Activated T-cell treated with anti-CD3 and anti-CD28 coated beads, Interleukin-2, amount 50 U/mL, for 24 hours (primary cell): ENCODE measurements at places on chromosomes 4 and X.

DNA sequence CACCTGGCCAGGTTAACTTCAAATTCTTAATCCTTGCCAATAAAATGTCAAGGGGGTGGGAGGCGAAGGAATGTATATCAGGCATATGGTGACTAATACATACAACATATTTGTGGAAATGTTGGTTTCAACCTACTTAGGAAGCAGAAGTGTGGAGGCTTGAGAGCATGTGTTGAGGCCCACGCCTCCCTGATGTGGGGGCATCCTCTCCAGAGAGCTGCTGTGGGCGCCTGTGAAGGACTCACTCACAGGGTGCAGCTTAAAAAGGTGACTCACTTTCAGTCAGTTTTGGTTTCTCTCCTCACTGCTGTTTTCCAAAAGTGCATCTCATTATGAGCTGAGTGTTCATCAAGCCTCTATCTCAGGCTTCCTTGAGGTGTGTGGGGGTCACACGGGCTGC lies 27.5 kb downstream of the LNX1 start:
- DNase-seq, result no peak

GRCh38 chrX:15985937-15986336 lies 131.3 kb upstream of the AP1S2 start:
- no peak for DNase-seq

DNA sequence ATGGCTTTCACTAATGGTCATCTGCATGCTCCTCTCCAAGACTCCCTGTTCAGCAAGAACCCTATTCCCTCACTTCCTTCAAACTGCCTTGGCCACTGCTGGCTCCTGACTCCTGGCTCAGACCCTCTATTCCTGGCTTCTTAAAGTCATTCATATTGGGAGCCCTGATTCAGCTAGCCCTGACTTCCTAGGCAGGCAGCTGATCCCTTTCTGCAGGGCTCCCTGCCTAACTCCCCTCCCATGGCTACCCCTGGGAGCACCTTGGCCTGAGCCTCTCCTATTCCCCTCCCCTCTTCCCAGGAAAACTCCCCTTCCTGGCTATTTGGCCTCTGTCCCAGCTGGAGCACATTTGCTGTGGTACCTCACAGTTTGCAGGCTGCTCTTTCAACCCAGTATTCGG lies 154.9 kb upstream of the PJA1 start:
- DNase-seq, result no peak

DNA sequence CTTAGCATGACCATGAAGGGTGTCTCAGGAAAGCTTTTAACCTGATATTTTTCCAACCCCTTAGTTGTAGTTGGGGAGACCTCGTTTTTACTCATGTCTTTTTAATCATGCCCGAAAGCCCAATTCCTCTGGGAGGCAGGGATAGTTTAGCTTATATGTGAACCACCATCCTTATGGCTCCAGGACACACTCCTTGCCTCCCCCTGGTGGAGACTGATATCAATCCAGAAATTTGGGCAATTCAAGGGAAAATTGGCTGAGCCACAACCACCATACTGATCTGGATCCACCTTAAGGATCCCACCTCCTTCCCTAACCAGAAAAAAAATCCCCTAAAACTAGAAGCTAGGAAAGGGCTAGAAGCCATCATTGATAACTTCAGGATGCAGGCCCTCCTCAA lies 13.4 kb upstream of the COL25A1 start:
- no peak for DNase-seq

GRCh38 chr4:150098214-150098613 lies 20.0 kb downstream of the DCLK2 start:
- no peak for DNase-seq

- DNase-seq, result no peak
Observed at GRCh38 chrX:38515291-38515690, 46.1 kb upstream of the TSPAN7 start.

GRCh38 chr4:28350485-28350884 lies 1489.8 kb downstream of the STIM2 start:
- no peak for DNase-seq

- DNase-seq, result no peak
Observed at GRCh38 chr4:88753658-88754571, 56.3 kb upstream of the NAP1L5 start.

DNA sequence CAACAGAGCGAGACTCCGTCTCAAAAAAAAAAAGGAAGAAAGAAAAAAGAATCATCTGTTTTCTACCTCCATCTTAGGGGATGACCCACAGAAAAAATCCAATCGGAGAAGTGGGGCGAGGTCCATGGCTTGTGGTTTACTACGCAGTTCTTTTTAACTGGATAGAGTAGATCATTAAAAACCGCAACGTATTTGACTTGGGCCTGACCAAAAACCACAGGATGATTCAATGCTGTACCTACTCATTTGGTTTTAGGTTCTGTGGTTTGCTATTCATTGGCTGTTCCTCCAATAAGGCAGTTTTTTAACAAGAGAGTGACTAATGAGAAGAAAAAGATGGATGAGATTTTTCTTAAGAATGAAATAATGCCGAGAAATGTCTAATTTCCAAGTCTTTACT lies 83.7 kb downstream of the FREM3 start:
- DNase-seq, result no peak

DNA sequence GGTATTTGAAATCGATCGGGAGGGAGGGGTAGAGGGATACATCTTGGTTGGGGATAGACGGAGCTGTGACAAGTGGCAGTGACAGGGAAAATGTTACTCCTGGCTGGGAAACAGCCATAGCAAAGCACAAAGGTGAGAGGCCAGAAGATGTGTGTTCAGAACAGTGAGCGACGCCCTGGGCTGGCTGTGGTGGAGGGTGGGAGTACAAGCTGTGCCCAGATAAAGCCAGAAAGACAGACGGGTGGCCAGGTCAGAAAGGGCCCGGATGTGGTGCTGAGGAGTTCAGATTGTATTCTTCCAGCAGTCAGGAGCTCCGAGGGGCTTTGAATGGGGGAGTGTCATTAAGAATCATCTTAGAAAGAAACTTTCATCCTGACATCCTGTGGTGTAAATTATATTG lies 27.9 kb downstream of the CCDC149 start:
- DNase-seq, result no peak

DNA sequence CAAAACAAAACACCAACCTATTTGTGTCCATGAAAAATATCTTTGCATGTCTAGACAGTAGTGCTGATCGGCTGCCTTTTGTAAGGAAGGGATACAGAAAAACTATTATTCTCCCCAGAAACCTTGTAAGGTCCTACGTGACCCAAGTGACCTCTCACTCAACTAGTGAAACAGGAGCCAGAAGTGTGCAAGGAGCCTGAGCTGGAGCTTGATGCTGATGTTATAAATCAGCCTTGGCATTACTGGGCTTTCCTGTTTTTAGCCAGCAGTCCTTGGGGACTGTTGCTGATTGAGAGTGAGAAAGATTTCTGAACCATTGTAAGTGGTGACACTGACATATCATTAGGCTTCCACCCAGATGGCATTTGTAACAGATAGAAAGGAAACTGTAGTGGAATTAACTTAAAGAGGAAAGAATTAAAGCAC lies 100.8 kb upstream of the LIMCH1 start:
- DNase-seq, result no peak

GRCh38 chr4:124537971-124538370 lies 174.6 kb downstream of the ANKRD50 start:
- no peak for DNase-seq

- no peak for DNase-seq
Observed at GRCh38 chr4:80075995-80076675, 3.1 kb upstream of the ANTXR2 start.

- no peak for DNase-seq
Observed at GRCh38 chrX:11967986-11968869, 170.0 kb upstream of the FRMPD4 start.

GRCh38 chr4:68148800-68149685 lies 19.4 kb upstream of the TMPRSS11F start:
- no peak for DNase-seq

DNA sequence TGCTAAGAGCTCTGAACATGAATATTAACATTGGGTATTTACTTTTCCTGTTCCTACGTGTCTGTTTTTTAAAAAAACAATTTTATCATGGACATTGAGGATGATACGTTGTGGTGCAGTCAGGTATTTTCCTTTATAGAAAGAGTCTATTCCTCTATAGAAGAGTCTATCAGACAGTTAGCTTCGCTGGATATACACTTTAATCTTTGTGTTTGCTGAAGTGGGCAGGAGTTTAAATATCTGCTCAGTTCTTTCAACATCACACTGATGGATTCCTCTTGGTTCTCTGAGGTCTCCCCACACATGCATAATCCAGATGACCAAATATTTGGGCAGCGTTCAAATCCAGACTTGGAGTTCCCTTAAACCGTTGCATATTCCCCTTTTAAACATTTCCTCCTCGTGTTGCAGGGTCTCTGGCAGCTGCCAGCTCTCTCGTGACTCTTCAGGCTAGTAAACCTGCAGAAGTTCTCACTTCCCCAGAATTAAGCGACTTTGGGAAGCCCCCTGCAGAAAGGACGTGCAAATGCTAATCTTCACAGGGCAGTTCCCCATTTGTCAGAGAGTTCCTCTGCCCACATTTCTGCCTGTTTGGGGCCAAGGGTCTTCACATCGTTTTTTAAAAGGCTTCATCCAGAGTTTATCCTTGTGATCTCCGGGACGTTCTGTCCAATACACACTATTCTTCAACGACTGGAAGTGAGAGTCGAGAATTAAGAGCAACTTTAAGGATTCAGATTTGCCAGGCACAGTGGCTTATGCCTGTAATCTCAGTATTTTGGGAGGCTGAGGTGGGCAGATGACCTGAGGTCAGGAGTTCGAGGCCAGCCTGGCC lies 20.5 kb upstream of the DHRSX start:
- no peak for DNase-seq

DNA sequence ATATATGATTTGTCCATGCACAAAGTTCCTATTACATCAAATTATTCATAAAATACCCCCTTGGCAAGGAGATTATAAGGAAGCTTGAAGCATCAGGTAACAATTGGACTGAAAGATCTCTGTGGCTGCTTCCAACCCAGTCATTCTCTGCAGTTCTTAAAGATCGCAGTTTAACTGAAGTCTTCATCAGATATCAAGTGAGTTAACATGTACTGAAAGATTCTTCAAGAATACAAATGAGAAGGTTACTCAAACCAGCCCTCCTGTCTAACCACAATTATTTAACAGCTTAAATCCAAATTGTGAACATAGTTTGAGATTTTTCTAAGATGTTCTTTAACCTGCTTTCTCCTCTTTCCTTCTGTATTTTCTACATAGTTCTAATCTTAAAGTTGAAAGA lies 56.1 kb downstream of the SLC10A7 start:
- DNase-seq, result no peak

DNA sequence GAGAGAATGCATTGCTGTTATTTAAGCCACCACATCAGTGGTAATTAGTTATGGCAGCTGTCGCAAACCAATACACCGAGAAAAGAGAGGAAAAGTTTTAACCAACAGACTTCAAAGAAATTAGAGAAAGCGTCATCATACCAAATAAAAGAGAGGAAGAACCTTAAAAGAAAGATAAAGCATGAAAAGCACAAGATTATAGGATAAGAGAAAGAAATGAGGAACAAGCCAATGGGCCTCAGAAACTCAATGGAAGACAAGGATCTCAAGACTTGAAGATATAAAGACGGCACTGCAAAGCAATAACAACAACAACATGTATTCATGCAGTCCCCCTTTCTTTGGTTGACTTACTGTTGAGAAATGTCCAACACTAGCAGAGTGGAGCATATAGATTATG lies 22.8 kb upstream of the ASMTL start:
- no peak for DNase-seq

GRCh38 chr4:96262057-96262456 lies 422.2 kb downstream of the PDHA2 start:
- no peak for DNase-seq

DNA sequence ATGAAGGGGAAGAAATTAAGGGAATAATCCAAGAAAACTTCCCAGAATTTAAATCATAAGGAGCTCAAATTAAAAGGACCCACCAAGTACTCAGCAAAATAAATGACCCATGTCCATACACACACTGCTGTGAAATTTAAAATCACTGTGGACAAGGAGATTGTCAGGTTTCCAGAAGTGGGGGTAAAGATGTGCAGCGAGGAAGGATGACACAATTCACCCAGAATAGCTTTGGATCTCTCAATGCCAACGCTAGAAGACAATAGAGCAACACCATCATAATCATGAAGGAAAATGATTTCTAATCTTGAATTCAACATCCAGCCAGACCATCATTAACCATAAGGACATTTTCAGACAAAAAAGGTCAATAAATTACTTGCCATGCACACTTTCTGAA lies 65.7 kb downstream of the CASK start:
- DNase-seq, result no peak
